Fibroblast of the conjunctiva (primary cell): ENCODE measurements at places on chromosomes 7 and 10.

DNA sequence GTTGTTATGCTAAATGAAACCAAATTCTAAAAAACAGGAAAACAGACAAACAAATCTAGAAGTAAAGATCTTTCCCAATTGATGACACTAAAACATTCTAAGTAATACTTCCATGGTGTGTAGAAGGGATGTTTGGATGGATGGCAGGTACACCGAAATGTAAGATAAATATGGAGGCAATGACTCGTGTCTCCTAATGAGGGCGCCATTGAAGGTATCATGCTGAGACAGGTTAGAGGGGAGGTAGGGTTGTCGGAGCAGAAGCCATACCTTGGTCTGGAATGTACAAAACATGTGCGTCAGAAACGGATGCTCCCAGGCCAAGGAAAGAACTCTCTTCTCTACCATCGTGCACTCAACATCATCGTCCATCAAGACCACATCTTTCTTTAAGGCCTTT lies 101.4 kb downstream of the PRKCQ start:
- DNase-seq, result no peak

GRCh38 chr10:11204351-11204942 lies 186.8 kb downstream of the CELF2 start:
- no peak for DNase-seq

GRCh38 chr7:117097860-117098259 lies 144.6 kb downstream of the ST7 start:
- DNase-seq, result no peak

- peak; percentile 44 for DNase-seq
Measured at GRCh38 chr10:116287906-116288501, 15.0 kb upstream of the GFRA1 start.

- DNase-seq, result no peak
Measured at GRCh38 chr10:9613338-9614075, 1404.2 kb upstream of the CELF2 start.

DNA sequence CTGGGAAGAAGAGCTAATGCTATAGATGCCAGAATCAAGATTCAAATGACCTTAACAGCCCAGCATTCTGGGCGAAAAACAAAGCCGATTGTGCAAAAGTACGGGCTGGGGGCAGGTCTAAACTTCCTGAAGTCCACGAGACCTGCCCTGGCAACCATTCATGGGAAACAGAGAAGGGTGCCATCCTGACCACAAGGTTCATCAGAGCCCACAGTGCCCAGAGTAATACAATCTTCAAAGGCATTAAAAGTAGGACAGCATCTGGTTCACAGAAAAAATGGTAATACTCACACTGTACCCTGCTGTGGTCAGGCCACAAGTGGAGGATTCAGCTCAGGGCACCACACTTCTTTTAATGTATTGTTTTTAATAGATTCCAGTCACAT lies 36.1 kb downstream of the SORBS1 start:
- no peak for DNase-seq

DNA sequence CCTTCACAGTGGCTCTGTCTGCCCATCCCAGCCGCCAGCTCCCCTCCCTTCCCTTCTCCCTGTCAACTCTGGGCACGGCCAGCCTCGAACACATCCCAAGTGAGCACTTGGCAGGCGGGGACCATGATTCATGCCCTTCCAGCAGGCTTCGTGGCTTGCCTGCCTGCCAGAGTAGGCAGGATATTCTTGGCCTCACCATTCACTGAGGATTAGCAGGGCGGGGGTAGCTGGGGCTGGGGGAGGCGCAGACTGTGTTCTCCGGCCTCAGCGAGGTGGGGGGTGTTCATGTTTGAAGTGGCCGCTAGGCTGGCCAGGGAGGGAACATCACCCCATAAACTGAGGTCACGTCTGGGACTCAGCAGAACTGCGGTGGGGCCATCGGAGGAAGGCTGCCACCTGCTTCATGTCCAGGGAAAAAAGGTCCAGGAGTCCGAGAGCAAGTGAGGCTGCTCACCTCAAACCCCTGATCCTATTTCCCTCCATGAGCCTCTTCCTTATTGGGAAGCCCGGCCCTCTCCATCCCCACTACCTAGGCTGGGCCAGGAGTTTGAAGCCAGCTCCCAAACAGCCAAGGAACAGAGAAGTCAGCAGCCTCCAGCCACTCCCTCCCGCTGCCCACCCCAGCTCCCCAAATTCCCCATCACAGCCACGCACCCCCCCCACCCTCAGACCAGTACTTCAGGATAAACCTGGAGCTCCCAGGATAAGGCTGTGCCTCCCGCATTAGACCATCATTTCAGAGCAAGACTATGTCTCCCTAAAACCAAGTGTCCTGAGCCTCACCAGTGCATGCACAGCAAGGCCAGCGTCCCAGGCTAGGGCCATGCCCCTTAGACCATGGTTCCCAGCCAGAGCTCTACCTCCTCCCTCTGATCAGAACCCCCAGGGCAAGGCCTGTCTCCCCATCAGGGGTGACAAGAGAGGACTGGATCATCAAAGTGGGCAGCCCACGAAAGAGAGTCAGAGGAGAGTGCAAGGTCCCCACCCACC lies 42.8 kb upstream of the RABGEF1 start:
- DNase-seq, result peak; percentile 51

DNA sequence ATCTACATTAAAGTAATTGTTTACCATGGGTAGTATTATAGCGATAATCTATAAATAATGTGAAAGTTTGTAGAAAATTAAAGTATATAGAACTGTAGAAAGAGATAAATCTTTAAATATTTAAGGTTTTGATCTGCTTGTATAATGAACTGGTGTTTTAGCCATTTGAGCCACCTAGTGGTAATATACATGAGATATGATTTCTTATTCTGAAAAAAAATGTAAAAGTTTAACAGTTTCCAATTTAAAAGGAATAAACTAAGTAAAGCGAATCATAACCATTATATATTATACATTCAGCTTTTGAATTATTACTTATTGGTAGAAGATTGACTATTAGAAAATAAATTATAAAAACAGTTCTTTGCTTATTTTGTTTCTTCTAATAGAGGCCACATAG lies 91.2 kb downstream of the OTUD1 start:
- DNase-seq, result peak; percentile 12

DNA sequence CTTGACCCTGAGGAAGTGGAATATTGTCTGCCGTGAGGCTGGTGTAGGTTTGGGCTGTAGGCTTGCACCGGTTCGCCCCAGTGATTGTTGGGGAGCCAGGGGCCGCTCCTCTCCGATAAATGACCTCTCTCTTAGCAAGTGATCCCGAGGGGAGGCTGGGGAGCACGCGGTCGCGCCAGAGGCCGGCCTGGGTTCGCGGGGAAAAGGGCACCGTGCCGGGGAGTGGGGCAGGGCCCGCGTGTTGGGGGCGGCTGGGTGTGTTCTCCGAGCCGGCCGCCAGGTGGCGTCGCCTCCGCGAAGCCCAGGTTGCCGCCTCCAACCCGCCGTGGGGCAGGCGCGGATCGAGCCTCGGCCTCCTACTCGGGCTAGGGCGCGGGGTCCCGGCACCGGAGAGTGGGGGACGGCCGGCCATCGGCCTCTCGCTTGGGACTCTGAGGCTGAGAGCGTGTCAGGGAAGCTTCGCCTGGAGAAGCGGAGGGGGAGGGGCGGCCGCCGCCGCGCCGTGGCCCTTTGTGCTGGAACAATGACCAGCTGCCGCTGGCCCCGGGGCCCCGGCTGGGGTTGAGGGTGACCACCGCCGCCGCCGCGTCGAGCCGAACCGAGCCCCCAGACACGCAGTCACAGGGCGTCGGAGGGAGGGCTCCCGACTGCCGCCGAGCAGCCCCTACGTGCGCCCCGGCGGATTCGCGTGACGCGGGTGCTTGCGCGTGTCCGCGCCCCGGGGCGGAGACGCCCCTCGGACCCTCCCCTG lies 442 bp upstream of the LZTS2 start:
- DNase-seq, result no peak

GRCh38 chr7:115825456-115826115 lies 205.0 kb downstream of the TFEC start:
- no peak for DNase-seq

DNA sequence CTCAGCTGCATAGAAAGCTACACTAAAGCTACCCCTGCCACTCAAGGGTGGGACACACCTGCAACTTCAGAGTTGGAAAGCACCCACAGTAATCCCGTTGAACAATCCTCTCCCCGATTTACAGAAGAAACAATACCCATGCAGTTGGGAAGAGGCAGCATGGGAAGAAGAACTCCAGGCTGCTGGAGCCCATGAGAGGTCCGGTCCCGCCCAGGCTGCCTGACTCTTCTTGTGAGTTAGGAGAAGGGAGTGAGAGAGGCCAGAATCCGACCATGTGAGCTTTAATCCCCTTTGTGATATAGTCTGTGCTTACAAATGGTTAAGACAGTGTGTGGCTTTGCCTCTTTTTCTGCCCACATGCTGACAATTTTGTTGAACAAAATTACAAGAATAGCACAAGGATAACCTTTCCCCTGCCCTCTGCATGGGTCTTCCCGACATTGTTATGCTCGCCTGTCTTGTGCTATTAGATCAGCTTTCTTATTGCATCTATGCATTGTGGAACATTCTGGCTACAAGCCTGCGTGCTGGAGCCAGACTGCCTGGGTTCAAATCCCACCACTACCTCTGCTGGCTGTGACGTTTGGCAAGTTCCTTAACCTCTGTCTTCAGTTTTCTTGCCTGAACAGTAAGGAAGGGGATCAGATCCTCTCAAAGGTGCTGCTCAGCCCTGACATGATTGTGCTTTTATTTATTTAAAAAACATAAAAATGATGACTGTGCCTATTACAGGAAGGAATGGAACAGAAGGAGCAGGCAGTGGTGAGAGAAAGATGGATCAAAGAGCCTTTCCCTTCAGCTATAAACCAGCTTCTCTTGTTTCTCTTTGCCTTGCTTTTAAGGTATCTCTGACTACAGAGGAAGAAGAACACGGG lies 56.0 kb downstream of the BPGM start:
- DNase-seq, result no peak

- no peak for DNase-seq
Measured at GRCh38 chr7:84100866-84101265, 93.7 kb downstream of the SEMA3A start.

DNA sequence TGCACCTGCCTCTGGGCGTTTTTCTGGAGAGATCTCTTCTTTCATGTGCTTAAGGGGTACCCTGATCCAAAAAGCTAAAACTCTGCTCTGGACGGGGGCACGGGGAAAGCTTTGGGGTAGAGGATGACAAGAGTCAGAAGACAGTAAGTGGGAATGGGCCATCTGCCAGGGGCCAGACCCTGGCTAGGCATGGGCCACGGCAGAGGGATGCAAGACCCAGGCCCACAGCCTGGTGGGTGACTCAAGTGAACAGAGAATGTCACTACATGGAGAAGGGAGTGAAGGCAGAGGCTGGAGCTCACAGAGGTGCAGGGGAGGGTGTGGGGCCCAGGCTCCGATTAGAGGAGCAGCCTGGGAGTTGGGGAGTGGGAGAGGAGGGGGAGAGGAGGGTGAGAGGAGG lies 15.3 kb downstream of the FLNC start:
- DNase-seq, result no peak

GRCh38 chr7:48962821-48963505 lies 38.6 kb downstream of the CDC14C start:
- DNase-seq, result peak; percentile 90

DNA sequence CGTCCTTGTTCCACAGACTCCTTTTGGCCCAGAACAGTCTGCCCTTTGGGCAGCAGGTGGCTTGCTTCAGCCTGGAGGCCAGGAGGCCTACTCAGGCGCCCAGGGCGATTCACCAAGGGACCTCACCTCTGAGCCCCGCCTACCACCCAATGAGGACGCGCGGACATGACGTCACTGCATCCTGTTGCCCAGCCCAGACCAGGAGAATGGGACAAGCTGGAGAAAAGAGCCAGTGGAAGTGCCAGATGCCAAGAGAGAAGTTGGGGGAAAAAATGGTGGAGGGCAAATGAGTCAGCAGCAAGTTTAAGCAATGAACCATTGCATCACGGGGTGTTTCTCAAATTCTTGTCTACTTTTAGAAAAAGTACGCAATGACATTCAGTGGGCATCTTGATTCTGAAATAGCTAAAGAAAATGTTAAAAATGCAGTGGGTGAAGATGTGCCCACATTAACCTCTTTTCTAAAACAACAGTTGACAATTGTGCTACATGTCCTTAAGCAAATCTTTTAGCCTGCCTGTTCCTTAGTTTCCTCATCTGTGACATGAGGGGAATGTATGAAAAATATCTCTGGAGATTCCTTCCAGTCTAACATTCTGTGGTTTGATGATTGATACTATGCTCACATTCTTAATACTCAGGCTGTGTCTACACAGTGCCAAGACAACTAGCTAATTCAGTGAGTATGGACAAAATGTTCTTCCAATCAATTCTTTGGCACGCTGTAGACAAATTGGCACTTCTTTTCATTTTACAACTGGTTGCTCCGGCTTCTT lies 23.9 kb upstream of the LEP start:
- peak; percentile 42 for DNase-seq

DNA sequence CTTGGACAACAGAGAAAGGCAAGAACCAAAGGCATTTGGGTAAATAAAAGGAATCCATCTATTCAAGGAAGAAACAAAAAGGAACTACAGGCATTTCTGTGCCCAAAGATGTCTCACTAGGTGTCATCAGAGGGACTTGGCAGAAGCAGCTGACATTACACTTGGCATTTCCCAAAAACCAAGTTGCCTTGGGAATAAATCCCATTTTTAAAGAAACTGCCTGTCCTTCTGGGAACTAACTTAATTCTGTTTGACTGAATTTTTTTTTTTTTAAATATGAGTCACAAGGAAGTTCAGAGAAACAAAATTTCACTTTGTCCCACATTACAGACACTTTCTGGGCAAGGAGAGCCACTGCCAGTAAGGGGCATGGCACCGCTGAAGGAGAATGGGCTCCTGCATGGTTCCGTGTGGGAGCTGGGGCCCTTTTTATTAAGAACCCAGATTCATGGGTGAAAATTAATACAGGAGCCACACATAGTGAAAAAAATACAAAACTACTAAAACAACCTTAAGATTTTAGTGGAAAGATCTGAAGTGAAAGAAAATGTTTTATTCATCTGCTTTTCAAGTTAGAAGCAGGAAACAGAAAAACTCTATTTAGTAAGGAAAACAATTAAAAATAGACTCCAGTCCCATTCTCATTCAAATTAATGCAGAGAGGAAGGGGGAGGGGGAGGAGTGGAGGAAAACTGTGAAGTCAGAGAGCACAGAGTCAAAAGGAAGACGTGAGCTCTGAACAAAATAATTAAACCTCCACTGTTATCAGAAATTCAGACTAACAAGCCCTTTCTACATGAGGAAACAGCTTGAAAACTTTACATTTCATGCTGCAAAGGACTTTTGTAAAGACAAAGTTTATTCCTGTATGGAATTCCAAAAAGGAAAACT lies 118.4 kb upstream of the PDLIM1 start:
- no peak for DNase-seq

- no peak for DNase-seq
Measured at GRCh38 chr10:103804871-103805270, 50.5 kb downstream of the SH3PXD2A start.

GRCh38 chr7:157700231-157701005 lies 363.6 kb downstream of the DNAJB6 start:
- no peak for DNase-seq

DNA sequence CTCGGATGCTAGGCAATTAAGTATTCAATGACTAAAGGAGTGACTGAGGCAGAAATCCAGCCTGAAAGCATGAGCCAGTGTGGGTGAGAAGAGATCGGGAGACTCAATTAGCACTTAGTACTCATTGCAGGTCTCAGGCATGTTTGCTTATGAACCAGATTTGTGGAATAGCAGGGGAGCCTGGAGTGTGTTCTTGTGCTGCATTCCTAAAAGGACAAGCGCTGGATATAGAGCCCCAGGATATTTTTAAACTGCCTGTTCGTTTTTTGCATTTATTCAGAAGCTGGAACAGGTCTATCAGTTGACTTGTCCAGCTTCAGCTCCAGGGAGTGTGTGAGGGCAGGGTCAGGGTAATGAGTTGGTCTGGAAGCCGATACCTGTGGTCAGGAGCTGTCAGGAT lies 120.3 kb downstream of the BMPER start:
- no peak for DNase-seq
